ENCODE measurements at places on chromosomes 3 and 15. TPM values are rescaled to one million over a fixed set of nuclear protein-coding genes. Genes with fewer than 3 reads are reported as not detected.

The GPR149 gene
- total RNA-seq = not detected

The ADGRG7 gene
- total RNA-seq = 11.7 TPM

The P2RY1 gene
- total RNA-seq = 15.6 TPM

The GPR27 gene
- 0.49 TPM for total RNA-seq

The NEK10 gene
- 0.98 TPM for total RNA-seq

The IL5RA gene
- 1.1 TPM for total RNA-seq

The CHRD gene
- 2.1 TPM for total RNA-seq

The TIMP4 gene
- 2.8 TPM for total RNA-seq

The FBXO40 gene
- not detected for total RNA-seq

The LINGO1 gene
- 1.2 TPM for total RNA-seq

The TMEM39A gene
- 37.3 TPM for total RNA-seq

The SCN11A gene
- 0.61 TPM for total RNA-seq

The HRG gene
- total RNA-seq = not detected

The TGFBR2 gene
- 43.0 TPM for total RNA-seq

The GADL1 gene
- total RNA-seq = not detected

All from left colon (tissue), 2 donors.